Heart right ventricle (tissue), 16 donors: ENCODE measurements at places on chromosomes 4 and X. TPM values are rescaled to one million over a fixed set of nuclear protein-coding genes. Genes with fewer than 3 reads are reported as not detected.

DNA sequence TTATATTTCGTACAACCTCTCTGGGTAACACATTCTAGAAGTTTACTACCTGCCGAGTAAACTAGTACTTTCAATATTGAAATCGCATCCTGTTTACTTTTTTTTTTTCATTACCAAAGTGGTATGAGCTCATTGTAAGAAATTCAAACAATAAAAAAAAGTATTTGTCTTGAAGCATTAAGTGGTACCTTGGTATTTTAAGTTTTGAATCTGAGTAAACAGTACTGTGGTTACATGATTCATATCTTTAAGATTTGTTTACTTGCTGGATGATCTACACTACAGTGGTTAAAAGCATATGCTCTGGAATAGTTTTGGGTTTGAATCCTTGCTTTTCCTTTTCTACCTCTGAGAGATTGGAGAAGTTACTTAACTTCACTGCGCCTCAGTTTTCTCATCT is 3.8 kb upstream of the MMGT1 start:
- H3K36me3 ChIP-seq: no peaks in the 10 kb centered on the region
- H3K27ac ChIP-seq: no peak overlapping the region
- no peaks in the 10 kb centered on the region for H3K27me3 ChIP-seq
- no peak for DNase-seq

- H3K4me3 ChIP-seq: no peak overlapping the region
- no peak overlapping the region for H3K27ac ChIP-seq
- H3K27me3 ChIP-seq: no peaks in the 10 kb centered on the region
- H3K4me1 ChIP-seq: no peaks in the 10 kb centered on the region
- H3K36me3 ChIP-seq: no peaks in the 10 kb centered on the region
- no peak for DNase-seq
Observed at GRCh38 chr4:150038335-150039076, 39.7 kb upstream of the DCLK2 start.

GRCh38 chr4:8649631-8650361 is 57.2 kb downstream of the CPZ start:
- H3K27ac ChIP-seq: no peak overlapping the region
- no peak overlapping the region for H3K4me3 ChIP-seq
- no peaks in the 10 kb centered on the region for H3K36me3 ChIP-seq
- H3K4me1 ChIP-seq: no peaks in the 10 kb centered on the region
- H3K27me3 ChIP-seq: peaks cover 47% of the 10 kb centered on the region

- no peak overlapping the region for H3K27ac ChIP-seq
- no peaks in the 10 kb centered on the region for H3K4me1 ChIP-seq
- H3K27me3 ChIP-seq: no peaks in the 10 kb centered on the region
- DNase-seq: no peak
- H3K4me3 ChIP-seq: no peak overlapping the region
Observed at GRCh38 chr4:59054086-59054485, 1943.9 kb upstream of the IGFBP7 start.

Gene COPS4
- total RNA-seq: 48.1 TPM

GRCh38 chr4:110271986-110272385 is 73.6 kb upstream of the ELOVL6 start:
- H3K27me3 ChIP-seq: no peaks in the 10 kb centered on the region
- H3K4me3 ChIP-seq: no peak overlapping the region
- DNase-seq: no peak
- H3K36me3 ChIP-seq: no peaks in the 10 kb centered on the region

GRCh38 chr4:170420255-170420693 is 330.5 kb upstream of the AADAT start:
- no peaks in the 10 kb centered on the region for H3K4me1 ChIP-seq
- DNase-seq: no peak
- H3K36me3 ChIP-seq: no peaks in the 10 kb centered on the region
- H3K4me3 ChIP-seq: no peak overlapping the region
- H3K27me3 ChIP-seq: no peaks in the 10 kb centered on the region

Gene IL21
- not detected for total RNA-seq

GRCh38 chr4:63580796-63581475 is 828.3 kb downstream of the TECRL start:
- no peaks in the 10 kb centered on the region for H3K27me3 ChIP-seq
- no peaks in the 10 kb centered on the region for H3K4me1 ChIP-seq
- DNase-seq: no peak
- no peaks in the 10 kb centered on the region for H3K36me3 ChIP-seq
- H3K4me3 ChIP-seq: no peak overlapping the region

GRCh38 chrX:128961290-128961689 is 562.0 kb downstream of the SMARCA1 start:
- no peaks in the 10 kb centered on the region for H3K36me3 ChIP-seq
- no peak overlapping the region for H3K27ac ChIP-seq
- H3K4me1 ChIP-seq: no peaks in the 10 kb centered on the region
- H3K27me3 ChIP-seq: no peaks in the 10 kb centered on the region
- H3K4me3 ChIP-seq: no peak overlapping the region

- no peaks in the 10 kb centered on the region for H3K27me3 ChIP-seq
- no peak for DNase-seq
- no peak overlapping the region for H3K4me3 ChIP-seq
- no peak overlapping the region for H3K27ac ChIP-seq
Observed at GRCh38 chrX:7420717-7421116, 272.8 kb upstream of the PUDP start.

DNA sequence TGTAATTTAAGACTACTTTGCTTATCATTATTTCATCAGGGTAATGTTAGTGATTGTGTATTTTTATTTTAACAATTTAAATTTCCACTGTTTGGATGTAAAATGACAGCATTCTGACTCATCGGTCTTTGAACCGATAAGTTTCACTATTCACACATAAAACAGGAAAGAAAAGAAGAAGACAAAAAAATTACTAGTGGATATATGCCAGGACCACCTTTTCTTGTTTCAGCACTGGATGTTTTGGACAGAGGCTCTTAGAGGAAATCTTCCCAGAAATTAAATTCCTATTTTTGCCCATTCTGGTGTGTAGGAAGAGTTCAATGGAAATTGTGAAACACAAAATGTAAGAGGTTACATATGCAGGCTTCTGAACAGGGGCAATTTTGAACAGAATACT is 57.4 kb downstream of the VEGFC start:
- DNase-seq: no peak
- peaks cover 9% of the 10 kb centered on the region for H3K4me1 ChIP-seq
- no peaks in the 10 kb centered on the region for H3K27me3 ChIP-seq
- H3K27ac ChIP-seq: no peak overlapping the region

- H3K36me3 ChIP-seq: no peaks in the 10 kb centered on the region
- no peaks in the 10 kb centered on the region for H3K27me3 ChIP-seq
- peaks cover 9% of the 10 kb centered on the region for H3K4me1 ChIP-seq
Observed at GRCh38 chr4:108559068-108559793, 61.1 kb upstream of the RPL34 start.

DNA sequence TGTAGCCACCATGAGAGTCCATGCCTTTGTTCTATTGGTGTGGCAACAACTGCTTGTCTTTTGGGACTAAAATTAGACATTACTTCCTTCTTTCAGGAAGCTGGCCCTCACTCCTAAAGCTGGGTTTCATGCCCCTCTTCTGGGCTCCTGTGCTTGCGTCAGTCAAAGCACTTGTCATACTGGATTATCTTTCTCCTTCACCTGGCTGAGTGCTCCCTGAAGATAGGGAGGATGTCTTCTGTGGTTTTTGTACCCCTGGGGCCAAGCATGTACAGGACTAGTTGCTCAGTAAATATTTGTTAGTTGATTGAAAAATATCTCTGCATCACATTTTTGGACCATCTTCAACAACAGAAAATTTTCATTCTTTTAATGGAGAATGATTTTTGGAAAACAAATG is 26.1 kb upstream of the LONRF3 start:
- H3K27me3 ChIP-seq: no peaks in the 10 kb centered on the region
- no peak for DNase-seq

DNA sequence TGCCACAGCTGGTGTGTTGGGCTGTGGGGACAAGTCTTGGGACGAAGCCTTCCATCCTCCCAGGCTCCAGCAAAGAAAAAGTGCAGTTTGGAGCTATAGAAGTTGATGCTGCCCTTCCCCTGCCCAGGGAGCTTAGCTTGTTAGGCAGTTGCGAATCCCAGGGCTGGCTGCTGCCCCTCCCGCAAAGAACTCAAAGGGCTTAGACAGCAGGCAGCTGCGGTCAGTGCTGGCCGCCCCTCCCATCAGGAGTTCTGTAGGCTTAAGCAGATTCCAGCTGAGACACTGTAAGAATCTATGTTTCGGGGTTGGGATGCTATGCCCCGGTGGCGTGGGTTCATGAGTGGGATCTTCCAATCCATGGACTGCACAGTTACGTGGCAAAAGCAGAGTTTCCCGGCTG is 956.7 kb downstream of the GLUD2 start:
- no peak overlapping the region for H3K27ac ChIP-seq
- no peaks in the 10 kb centered on the region for H3K36me3 ChIP-seq
- DNase-seq: no peak
- H3K4me1 ChIP-seq: no peaks in the 10 kb centered on the region

- no peak overlapping the region for H3K27ac ChIP-seq
- no peak overlapping the region for H3K4me3 ChIP-seq
Observed at GRCh38 chr4:95857761-95858160, 17.9 kb downstream of the PDHA2 start.

DNA sequence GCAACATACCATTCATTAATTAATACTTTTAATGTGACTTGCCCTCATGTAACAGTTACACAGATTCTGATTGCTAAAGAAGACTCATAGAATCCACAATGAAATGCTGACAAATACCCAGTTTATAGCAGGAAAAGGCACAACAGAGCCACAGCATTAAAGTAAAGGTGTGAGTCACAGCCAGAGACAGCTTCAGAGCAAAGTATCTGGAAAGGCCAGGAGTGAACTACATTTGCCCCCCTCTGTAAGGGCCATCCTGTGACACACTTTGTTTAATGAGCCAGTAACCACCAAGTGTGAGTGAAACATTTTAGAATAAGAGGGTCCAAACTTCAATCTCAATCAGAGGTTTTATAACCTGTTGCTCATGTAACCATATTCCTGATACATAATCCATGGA is 133.8 kb upstream of the TACR3 start:
- no peaks in the 10 kb centered on the region for H3K27me3 ChIP-seq
- no peak overlapping the region for H3K27ac ChIP-seq
- no peak for DNase-seq
- no peaks in the 10 kb centered on the region for H3K36me3 ChIP-seq

Gene SLC9A7
- total RNA-seq: 1.6 TPM

Gene TLR2
- total RNA-seq: 4.3 TPM

- H3K36me3 ChIP-seq: no peaks in the 10 kb centered on the region
- no peaks in the 10 kb centered on the region for H3K27me3 ChIP-seq
- no peak overlapping the region for H3K4me3 ChIP-seq
- no peak overlapping the region for H3K27ac ChIP-seq
Observed at GRCh38 chr4:120348521-120348920, 281.9 kb upstream of the MAD2L1 start.

DNA sequence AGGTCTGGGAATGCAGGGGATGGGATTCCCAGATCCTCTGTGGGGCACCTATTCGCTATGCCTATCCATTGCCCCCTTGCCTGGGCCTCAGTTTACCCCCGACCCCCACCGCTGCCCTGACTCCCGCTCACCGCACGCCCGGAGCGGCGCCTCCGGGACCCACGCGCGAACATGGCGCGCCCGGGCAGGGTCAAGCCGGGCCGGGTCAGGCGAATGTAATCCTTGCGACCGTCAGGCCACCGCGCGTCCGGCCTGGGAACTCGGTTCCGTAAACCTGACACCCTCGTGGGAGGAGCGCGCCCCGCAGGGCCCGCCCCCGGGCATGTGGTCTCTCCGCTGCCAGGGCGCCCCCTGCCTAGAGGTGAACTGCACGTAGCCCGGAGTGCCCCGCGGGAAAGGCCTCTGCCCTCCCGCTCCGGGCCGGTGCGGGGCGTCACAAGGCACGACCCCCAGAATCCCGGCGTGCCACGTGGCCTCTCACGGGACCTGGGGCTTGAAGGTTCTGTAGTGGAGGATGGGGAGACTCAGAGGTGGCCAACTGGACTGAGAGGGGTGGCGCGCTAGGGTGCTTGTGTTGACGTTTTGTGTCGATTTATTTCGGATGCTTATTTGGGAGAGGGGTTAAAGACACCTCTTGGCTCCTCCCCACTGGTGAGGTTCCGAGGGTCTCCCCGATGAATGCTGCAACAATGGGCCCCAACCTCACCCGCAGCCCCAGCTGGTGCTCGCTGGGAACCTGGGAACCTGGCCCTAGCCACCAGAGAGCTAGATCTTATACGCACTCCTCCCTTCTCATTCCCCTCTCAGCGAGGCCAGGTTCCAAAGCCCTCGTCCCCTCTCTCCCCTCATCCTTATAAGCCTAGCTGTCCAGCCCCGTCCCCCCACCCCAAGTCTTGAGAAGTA is at the start of gene PRICKLE3:
TSS of gene PRICKLE3 (minus strand) at position 249 of the 903 bp plus-strand sequence. CDS start at position 173, 76 bp downstream.
- peaks cover 7% of the 10 kb centered on the region for H3K36me3 ChIP-seq
- H3K4me1 ChIP-seq: peaks cover 14% of the 10 kb centered on the region
- H3K4me3 ChIP-seq: peak within 1 kb of the TSS; percentile 61
- peak; percentile 82 for DNase-seq

DNA sequence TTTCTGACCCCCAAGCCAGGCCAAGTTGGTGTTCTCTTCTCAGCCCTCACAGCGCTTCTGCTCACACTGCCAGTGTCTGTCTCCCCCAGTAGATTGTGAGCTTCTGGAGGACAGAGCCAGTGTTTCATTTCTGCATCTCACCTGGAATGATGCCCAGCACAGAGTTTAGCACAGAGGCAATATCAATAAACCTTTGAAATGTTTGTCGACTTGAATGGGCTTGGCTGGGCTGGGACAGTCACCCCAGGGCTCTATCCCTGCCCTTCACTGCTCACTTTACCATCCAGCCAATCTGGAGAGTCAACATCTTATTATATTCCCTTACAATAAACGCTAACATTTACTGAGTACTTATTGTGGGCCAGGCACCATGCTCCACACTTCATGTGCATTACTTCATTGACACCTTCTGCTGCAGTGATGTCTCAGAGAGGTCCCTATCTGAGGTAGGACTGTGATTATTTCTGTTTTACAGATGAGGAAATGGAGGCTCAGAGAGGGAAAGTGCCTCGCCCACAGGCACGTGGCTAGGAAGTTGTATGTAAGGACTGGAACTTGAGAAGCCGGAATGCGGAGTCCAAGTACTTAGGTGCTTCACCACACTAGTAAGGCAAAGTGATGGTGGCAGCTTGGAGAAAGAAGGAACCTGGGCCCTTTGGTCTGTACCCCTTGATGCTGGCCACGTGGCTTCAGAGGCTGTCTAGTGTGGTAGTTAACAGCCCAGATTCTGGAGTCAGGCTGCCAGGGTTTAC is 19.5 kb downstream of the EFNB1 start:
- H3K27me3 ChIP-seq: no peaks in the 10 kb centered on the region
- H3K27ac ChIP-seq: no peak overlapping the region
- no peak overlapping the region for H3K4me3 ChIP-seq
- H3K36me3 ChIP-seq: no peaks in the 10 kb centered on the region
- H3K4me1 ChIP-seq: no peaks in the 10 kb centered on the region
- no peak for DNase-seq

Gene COL4A6
- total RNA-seq: 6.7 TPM

GRCh38 chr4:66430856-66431255 is 760.6 kb upstream of the EPHA5 start:
- H3K36me3 ChIP-seq: no peaks in the 10 kb centered on the region
- no peak overlapping the region for H3K27ac ChIP-seq
- no peaks in the 10 kb centered on the region for H3K4me1 ChIP-seq
- no peaks in the 10 kb centered on the region for H3K27me3 ChIP-seq
- no peak for DNase-seq

Gene SLC7A11
- total RNA-seq: 0.12 TPM
